ENCODE measurements at places on chromosomes 11 and 22. TPM values are rescaled to one million over a fixed set of nuclear protein-coding genes. Genes with fewer than 3 reads are reported as not detected.

- no peak overlapping the region for H3K4me3 ChIP-seq
- no peaks in the 10 kb centered on the region for H3K27me3 ChIP-seq
- H3K36me3 ChIP-seq: peaks cover 29% of the 10 kb centered on the region
- H3K4me1 ChIP-seq: no peaks in the 10 kb centered on the region
Measured at GRCh38 chr22:19061471-19062138, 60.6 kb downstream of the DGCR2 start.

- peaks cover 18% of the 10 kb centered on the region for H3K27me3 ChIP-seq
- no peak overlapping the region for H3K27ac ChIP-seq
- no peak overlapping the region for H3K4me3 ChIP-seq
- DNase-seq: no peak
- peaks cover 5% of the 10 kb centered on the region for H3K4me1 ChIP-seq
- H3K36me3 ChIP-seq: no peaks in the 10 kb centered on the region
Measured at GRCh38 chr22:39577900-39578299, 7.3 kb downstream of the CACNA1I start.

- H3K4me1 ChIP-seq: peaks cover 92% of the 10 kb centered on the region
- peak; percentile 69 for DNase-seq
- no peaks in the 10 kb centered on the region for H3K27me3 ChIP-seq
- H3K27ac ChIP-seq: peak overlapping the region; percentile 78
- H3K36me3 ChIP-seq: no peaks in the 10 kb centered on the region
- peak overlapping the region; percentile 68 for H3K4me3 ChIP-seq
Measured at GRCh38 chr11:64865286-64866172, 12.9 kb downstream of the EHD1 start.

DNA sequence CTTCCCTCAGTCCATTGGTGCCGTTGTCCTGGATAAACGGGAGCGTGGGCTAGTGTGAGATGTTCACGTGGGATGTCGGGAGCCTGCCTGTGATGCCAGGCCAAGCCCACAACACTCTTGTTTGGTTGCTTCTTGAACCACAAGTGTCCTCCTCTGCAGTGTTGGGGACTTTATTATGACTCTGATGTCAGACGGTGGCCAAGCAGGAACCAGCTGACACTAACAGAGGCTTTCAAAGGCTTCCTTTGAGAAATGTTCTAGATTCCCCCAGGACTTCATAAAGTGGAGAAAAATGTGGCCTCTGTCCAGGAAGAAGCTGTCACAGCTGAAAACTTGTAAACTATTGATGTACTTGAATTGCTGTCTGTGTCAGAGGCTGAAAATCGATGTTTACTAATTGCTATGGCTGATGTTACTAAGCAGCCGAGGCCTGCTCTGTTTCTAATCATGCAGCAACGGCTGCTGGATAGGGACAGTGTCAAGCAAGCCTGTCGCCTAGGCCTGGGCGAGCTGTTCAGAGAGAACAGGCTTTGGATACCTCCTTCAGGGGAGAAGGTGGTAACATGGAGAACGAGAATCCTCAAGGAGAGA is 131.7 kb downstream of the TBC1D22A start:
- H3K27ac ChIP-seq: no peak overlapping the region
- H3K36me3 ChIP-seq: peaks cover 29% of the 10 kb centered on the region
- peaks cover 52% of the 10 kb centered on the region for H3K4me1 ChIP-seq

The LRRC32 gene
- polyA plus RNA-seq: not detected

The H19 gene
- polyA plus RNA-seq: not detected
